ENCODE measurements at places on chromosomes 1 and 21.
A peak's percentile ranks its signal among the peaks of the same experiment; 100 is the strongest.

DNA sequence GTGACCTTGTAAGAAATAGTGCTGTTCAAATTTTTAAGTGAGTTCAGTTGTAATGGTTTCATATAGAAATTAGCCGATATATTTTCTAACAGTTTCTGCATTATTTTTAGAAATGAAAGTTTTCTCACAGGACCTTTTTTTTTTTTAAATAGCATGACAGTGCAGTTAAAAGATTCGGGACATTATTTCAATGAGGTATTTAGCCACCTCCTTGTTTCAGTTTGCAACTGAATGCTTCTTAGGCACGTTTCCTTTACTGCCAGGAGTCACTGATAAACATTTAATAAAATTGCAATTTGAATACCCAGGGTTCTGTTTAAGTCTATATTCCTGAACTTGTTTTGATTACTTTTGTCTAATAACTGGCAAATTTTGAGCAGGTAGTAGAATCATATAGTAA is 304.7 kb downstream of the TM2D1 start:
- no peak for DNase-seq

DNA sequence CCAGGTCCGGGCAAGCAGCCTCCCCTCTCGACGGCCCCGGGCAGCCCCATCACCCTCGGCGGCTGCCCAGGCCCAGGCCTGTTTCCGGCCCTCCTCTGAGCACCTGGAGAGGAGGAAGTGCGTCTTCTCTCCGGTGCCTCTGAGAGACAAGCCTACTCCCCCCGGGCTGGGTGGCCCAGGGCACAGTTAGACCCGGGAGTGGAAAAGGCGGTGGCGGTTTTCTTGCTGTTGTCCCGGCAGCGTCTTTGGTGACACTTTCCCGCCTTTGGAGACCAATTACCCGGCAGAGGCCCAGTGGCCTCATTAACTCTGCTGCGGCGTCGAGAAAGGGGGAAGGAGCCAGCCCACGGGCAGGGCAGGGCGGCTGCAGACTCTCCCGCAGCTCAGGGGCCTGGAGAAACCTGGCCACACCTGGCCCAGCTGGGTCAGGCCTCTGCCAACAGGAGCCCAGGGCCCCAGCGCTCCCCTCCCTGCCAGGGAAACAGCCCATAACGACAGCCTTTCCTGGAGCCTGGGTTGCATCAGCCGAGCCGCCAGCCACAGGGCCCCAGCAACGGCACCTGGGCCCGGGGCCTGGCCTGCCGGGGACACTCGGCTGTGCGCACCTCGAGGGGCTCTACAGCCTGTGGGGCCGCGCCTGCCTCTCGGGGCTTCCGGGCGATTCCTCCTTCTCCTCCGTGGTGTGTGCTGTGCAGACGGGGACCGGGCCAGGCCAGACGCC is 28.4 kb upstream of the C1orf159 start:
- no peak for DNase-seq

DNA sequence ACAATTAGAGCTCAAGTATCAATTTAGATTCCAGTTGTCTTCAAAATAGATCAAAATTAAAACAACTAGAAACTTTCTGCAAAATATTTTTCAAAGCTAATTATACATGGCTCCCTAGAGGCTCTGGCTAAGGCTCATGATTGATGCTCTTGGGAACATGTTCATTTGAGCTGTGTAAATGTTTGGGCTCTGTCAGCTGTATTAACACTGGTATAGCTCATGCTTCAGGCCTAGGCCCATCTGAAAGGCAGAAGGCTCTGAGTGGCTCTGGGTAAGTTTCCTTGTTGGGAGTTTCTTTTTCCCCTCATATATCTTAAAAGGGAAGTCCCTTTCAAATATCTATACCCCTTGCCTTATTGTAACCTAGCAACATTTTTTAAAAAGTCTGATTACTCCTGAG is 81.3 kb downstream of the UROD start:
- no peak for DNase-seq

GRCh38 chr1:48817505-48818114 is 40.9 kb upstream of the BEND5 start:
- peak; percentile 73 for DNase-seq

DNA sequence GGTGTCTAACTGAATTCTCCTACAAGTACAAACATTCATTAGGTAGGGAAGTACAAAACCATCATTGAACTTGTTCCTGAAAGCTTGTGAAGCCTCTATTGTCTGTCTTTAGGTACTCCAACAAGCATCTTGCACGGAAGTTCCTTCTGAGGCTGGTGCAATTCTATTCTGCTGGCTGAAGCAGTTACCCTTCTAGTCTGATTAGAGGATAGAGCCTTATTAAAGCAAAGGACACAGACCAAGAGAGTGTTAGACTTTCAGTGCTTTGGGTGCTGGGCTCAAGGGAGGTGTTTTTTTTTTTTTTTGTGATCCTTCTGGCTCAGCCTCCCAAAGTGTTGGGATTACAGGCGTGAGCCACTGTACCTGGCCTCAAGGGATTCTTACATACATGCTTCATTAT is 43.8 kb downstream of the HHAT start:
- no peak for DNase-seq

DNA sequence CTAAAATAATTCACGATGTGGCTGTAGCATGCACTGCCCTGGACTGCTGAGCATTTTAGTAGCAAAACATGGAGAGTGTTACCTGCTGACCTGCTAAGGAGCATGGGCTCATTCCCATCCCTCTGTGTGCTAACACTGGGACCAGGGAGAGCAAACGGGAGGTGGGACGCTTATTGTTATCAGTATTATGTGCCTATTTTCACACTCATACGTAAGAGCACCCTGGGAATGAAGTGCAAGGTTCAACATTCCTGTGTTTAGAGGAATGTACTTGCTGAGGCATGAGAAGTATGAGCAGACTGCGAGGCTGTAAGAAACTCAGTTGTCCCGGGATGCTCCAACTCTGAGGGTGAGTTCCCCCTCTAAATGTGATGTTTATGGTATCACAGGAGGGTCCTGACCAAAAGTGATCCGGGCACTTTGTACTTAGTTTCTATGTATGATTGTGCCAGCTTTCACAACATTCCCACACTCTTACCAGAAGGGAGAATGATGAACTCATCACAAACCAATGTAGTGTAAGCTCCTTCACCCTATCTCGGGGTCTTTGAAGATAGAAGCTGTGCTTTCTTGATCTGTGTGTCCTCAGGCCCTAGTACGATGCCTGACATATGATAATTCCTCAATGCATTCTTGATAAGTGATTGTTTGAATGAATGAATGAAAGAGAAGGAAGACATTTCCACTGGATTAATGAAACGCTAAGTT is 164.8 kb downstream of the KCNJ6 start:
- DNase-seq: no peak

DNA sequence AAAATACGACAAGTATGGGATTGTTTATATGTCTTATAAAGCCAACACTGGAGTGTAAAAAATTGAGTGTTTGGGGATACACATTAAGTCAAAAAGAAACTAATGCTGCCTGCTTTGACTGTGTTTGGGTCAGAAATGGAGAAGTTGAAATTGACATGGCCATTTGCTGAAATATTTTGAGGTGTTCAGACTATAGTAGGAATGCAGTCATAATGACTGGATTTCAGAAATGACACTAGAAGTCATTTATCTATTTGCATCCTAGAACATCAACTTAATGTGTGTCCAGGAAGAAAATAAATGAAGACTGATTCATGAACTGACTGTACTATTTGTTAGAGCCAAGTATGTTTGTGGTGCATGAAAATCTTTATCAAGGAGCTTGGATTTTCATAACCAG is 28.4 kb downstream of the RASAL2 start:
- no peak for DNase-seq

GRCh38 chr1:204241050-204241449 is 27.3 kb upstream of the GOLT1A start:
- no peak for DNase-seq

GRCh38 chr1:24864370-24864777 is 65.7 kb downstream of the RUNX3 start:
- no peak for DNase-seq

DNA sequence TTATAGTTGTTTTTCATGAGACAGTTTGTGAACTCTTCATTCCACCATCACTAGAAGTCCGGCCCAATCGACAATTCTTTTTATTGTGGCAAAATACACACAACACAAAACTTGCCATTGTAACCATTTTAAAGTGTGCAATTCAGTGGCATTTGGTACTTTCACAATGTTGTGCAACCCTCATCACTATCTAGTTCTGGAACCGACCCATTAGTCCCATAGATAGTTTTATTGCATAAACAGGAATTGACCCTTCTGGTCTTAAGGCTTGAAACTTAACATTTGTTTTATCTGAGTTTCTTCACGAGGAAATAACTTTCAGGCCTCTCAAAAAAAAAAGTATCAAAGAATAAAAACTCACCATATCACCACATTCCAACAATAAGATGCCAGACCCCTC is 8.8 kb upstream of the PPIE start:
- no peak for DNase-seq

DNA sequence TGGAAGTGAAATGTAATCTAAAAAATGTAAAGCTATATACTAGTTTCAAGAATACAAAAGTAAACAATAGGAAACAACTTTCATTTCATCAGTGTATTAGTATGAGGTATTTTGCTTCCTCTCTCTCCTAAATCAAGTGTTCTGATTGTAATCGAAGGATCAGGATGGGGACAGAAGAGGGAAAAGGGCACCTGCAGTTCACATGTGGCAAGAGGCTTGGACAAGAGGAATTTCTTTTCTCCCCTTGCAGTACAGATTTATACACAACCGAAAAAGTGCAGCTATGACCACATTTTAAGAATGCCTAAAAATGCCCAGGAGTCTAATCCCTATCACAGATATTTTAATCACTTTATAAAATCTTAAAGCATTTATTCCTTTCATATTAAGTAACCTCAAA is 63.7 kb downstream of the NRIP1 start:
- no peak for DNase-seq

GRCh38 chr1:110239441-110240430 is 29.6 kb downstream of the KCNC4 start:
- peak; percentile 14 for DNase-seq

DNA sequence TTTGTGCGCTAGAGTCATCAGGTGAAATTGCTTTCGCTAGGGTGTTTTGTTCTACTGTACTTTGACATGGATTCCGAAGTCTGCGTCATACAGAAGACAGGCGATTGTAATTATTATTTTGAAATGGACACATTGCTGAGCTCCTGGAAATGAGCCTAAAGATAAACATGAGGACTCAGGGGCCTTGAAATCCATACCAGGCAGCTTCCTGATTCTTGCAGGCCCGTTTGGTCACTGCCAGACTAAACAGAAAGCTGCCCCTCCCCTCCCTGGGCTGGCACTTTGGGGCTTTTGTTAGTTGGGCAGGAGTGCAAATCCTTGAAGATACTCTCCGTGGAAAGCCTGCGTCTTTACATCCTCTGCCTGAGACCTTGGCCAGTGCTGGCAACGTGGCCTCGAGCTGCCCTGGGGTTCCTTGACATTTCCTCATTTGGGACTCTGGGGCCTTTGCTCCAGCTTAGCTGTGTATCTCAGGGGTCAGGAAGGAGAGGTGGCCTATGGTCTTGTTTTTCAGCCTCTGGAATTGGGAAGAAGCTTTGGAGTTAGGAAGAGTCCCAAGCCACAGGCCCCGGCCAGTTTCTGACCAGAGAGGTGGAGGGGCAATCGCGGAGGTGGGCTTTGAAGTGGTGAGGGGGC is 26.9 kb upstream of the KCNE2 start:
- no peak for DNase-seq

Measured in pancreas (tissue), 10 donors.